ENCODE measurements at places on chromosomes 11 and 22. TPM values are rescaled to one million over a fixed set of nuclear protein-coding genes. Genes with fewer than 3 reads are reported as not detected.

GRCh38 chr11:3370311-3370870 lies 8.6 kb downstream of the ZNF195 start:
- H3K4me3 ChIP-seq, result no peak overlapping the region
- no peak for DNase-seq
- H3K27me3 ChIP-seq, result no peaks in the 10 kb centered on the region
- H3K27ac ChIP-seq, result no peak overlapping the region
- H3K4me1 ChIP-seq, result peaks cover 20% of the 10 kb centered on the region

DNA sequence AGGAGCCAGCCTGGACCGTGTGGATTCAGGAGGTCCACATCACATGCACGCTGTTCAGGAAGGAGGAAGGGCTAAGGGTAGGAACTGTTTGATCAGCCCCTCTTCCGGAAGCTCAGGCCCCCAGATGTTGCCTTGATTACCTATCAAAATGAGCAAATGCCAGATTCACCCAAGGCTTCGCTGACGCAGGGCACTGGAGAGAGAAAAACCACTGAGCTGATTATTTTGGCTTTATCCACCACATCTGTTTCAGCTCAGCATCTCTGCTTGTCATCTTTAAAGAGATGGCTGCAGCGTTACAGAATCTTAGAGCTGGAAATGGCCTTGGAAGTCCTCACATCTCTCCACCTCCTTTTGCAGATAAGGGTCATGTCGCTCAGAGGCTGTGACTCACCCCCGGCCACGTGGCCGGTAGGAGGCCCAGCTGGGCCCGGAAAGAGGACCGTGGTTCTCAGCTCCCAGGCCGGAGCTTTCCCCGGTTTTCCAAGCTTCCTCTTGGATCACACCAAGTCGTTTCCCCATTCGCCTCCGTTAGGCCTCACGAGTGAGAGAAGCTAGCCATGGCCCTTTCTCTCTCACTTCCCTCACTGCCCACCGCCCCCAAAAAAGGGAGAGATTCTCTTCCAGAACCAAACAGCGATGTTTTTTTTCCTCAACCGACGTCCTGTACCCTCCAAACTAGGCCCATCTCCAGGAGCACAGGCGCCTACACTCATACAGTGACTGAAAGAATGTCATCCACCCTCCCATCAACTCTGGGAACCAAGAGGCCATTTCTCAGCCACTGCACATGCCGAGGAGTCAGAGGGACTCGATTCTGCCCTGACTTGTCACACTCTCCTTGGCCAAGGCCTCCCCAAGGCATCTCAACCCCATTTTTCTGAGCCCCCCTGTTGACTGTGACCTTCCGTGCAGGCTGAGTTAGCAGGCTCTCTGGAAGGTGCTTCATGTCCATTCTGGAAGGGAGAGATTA lies 37.6 kb downstream of the LIF start:
- H3K27me3 ChIP-seq, result peaks cover 13% of the 10 kb centered on the region
- H3K27ac ChIP-seq, result no peak overlapping the region
- no peaks in the 10 kb centered on the region for H3K36me3 ChIP-seq
- no peak overlapping the region for H3K4me3 ChIP-seq
- DNase-seq, result no peak

DNA sequence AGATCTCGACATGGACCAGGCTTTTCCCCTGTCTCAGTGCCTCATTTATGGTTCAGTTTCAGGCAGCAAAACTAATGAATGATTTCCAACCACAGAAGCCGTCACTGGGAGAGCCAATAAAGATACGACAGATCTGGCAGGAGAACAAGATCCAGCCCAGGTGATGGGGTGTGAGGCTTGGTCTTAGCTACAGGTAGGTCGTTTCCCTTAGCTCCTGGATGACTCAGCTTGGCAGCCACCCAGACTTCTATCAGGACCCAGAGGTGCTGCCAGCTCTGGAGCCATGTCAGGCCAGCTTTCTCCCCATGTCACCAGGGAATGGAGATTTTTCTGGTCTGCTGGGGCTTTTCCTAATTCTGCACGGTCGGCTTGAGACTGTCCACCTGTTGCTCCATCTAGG lies 36.3 kb upstream of the APOBEC3A start:
- peaks cover 38% of the 10 kb centered on the region for H3K27me3 ChIP-seq
- no peak overlapping the region for H3K27ac ChIP-seq
- H3K4me3 ChIP-seq, result no peak overlapping the region
- no peak for DNase-seq
- H3K4me1 ChIP-seq, result no peaks in the 10 kb centered on the region

- no peak overlapping the region for H3K4me3 ChIP-seq
- DNase-seq, result no peak
- H3K27ac ChIP-seq, result peak overlapping the region; percentile 70
- peaks cover 61% of the 10 kb centered on the region for H3K4me1 ChIP-seq
- H3K36me3 ChIP-seq, result peaks cover 8% of the 10 kb centered on the region
Observed at GRCh38 chr22:25582946-25583345, 18.5 kb downstream of the GRK3 start.

GRCh38 chr11:134390706-134391569 lies 21.1 kb downstream of the B3GAT1 start:
- H3K27me3 ChIP-seq, result peaks cover 44% of the 10 kb centered on the region
- no peaks in the 10 kb centered on the region for H3K4me1 ChIP-seq
- no peak overlapping the region for H3K4me3 ChIP-seq
- DNase-seq, result no peak
- no peak overlapping the region for H3K27ac ChIP-seq
- no peaks in the 10 kb centered on the region for H3K36me3 ChIP-seq

- peaks cover 6% of the 10 kb centered on the region for H3K36me3 ChIP-seq
- DNase-seq, result no peak
- H3K27ac ChIP-seq, result no peak overlapping the region
- no peak overlapping the region for H3K4me3 ChIP-seq
- no peaks in the 10 kb centered on the region for H3K4me1 ChIP-seq
Observed at GRCh38 chr22:24873226-24873625, 67.2 kb downstream of the SGSM1 start.

LRRC51 gene
- polyA plus RNA-seq, result 1.6 TPM

DNA sequence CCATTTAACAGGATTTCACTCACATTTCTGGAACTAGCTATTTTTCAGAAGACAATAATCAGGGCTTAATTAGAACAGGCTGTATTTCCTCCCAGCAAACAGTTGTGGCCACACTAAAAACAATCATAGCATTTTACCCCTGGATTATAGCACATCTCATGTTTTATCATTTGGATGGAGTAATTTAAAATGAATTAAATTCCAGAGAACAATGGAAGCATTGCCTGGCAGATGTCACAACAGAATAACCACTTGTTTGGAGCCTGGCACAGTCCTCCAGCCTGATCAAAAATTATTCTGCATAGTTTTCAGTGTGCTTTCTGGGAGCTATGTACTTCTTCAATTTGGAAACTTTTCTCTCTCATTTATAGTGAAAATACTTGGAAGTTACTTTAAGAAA lies 9.2 kb downstream of the PRSS23 start:
- H3K4me3 ChIP-seq, result no peak overlapping the region
- DNase-seq, result no peak
- no peaks in the 10 kb centered on the region for H3K36me3 ChIP-seq
- H3K4me1 ChIP-seq, result peaks cover 4% of the 10 kb centered on the region

DNA sequence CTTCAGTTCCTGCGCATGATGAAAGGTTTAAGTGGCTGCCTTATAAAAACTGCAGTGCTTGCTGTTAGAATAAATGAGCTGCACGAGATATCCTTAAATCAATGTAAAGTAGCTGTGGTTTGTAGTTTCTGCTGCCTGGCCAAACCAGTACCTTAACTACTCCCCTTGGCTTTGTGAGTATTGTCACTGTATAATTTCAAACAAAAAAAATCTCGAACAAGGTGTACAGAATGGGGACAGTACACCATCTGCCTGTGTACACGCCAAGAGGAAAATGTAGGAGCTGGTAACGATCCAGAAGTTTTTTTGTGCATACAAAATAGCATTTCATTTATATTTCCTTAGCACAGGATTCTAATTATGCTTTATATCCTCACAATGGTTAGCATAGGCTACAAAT lies 20.6 kb upstream of the NDUFC2 start:
- H3K4me1 ChIP-seq, result no peaks in the 10 kb centered on the region
- H3K27ac ChIP-seq, result no peak overlapping the region
- no peak for DNase-seq
- H3K4me3 ChIP-seq, result no peak overlapping the region

DNA sequence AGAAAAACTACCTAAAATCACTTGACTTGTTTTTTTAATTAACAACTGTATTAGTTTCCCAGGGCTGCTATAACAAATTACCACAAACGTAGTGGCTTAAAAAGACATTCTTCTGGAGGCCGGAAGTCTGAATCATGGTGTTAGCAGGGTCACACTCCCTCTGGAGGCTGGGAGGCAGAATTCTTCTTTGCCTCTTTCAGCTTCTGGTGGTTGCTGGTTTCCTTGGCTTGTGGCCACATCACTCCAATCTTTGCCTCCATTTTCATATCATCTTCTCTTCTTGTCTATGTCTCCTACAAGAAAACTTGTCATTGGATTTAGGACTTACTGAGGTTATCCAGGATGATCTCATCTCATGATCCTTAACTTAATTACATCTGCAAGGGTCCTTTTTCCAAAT lies 7.4 kb upstream of the INCENP start:
- H3K4me3 ChIP-seq, result no peak overlapping the region
- no peaks in the 10 kb centered on the region for H3K36me3 ChIP-seq
- no peaks in the 10 kb centered on the region for H3K4me1 ChIP-seq
- H3K27ac ChIP-seq, result no peak overlapping the region
- no peaks in the 10 kb centered on the region for H3K27me3 ChIP-seq

DNA sequence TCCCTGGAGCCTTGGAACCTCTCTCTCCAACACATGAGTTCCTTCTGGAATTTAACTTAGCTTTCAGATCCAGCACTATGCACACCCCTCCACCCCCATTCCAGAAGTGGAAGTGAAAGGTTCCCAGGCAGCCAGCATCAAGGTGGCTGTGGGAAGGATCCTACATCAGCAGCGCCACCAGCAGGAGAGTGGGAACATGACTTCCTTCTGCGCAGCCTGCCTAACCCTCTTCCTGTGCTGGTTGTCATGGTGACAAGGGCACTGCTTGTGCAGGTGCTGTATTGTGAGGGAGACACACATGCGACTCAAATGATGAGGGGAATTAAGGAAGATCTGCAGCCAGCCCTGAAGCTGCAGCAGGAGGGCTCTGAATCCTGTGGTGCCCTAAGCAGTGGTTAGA lies 904.5 kb upstream of the API5 start:
- no peak overlapping the region for H3K27ac ChIP-seq
- H3K4me1 ChIP-seq, result no peaks in the 10 kb centered on the region
- no peak for DNase-seq
- H3K4me3 ChIP-seq, result no peak overlapping the region
- no peaks in the 10 kb centered on the region for H3K36me3 ChIP-seq

DNA sequence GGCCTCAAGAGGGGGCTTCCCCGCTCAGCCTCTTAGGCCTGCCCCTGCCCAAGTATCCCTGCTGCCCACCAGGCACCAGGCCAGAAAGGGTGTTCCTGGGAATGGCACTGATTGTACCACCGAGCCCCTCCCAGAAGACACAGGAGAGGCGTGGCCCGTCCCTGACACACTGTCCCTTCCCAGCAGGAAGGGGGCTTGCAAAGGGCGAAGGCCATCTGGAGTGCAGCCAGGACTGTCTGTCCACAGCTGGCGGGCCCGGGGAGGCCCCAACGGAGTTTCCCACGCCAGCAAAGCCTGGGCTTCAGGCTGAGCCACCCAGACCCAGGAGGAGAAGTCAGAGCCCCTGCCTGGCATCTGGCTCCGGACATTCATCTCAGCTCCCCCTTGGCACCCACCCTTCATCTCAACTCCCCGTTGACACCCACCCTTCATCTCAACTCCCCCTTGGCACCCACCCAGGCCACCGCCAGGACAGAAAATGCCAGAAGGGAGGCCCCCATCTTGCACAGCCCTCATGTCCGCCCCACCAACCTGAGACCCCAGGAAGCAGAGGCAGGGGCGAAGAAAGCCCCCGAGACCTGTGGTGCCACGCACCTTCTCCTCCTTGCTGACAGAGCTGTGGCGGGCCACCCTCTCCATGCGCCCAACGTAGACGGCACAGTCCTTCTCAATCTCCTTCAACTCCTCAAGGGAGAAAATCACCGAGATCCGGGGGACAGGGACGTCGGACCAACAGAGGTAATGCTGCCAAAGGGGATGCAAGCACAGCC lies 19.4 kb downstream of the TUBGCP6 start:
- H3K36me3 ChIP-seq, result peaks cover 5% of the 10 kb centered on the region
- peaks cover 12% of the 10 kb centered on the region for H3K4me1 ChIP-seq
- no peaks in the 10 kb centered on the region for H3K27me3 ChIP-seq
- H3K4me3 ChIP-seq, result no peak overlapping the region

DNA sequence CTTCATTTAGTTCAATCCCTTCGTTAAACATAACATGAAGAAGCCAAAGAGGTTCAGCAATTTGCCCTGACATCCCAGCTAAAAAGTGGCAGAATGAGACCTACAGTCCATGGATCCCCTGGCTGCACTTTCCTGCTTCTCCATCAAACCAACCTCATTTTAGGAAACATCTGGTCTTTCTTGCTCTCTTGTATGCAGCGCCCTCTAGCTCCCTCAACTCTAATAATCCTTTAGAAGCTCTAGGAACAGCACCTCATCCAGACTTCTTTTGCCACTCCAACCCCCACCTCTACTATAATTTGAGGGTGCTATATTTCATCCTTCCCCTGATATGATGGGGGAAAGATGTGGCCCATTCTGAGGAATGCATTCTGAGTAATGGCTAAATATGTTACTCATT lies 7.4 kb downstream of the CNTF start:
- H3K4me1 ChIP-seq, result peaks cover 13% of the 10 kb centered on the region
- no peak overlapping the region for H3K4me3 ChIP-seq

- H3K36me3 ChIP-seq, result no peaks in the 10 kb centered on the region
- no peaks in the 10 kb centered on the region for H3K27me3 ChIP-seq
- no peak overlapping the region for H3K4me3 ChIP-seq
- no peak overlapping the region for H3K27ac ChIP-seq
Observed at GRCh38 chr11:94785509-94785908, 17.4 kb downstream of the AMOTL1 start.

- no peak overlapping the region for H3K27ac ChIP-seq
- H3K36me3 ChIP-seq, result no peaks in the 10 kb centered on the region
- H3K4me3 ChIP-seq, result no peak overlapping the region
Observed at GRCh38 chr11:134388590-134388989, 23.5 kb downstream of the B3GAT1 start.

GRCh38 chr11:820655-821511 lies 2.2 kb downstream of the PNPLA2 start:
- peak overlapping the region; percentile 89 for H3K4me3 ChIP-seq
- peaks cover 17% of the 10 kb centered on the region for H3K4me1 ChIP-seq
- H3K27me3 ChIP-seq, result no peaks in the 10 kb centered on the region
- peaks cover 7% of the 10 kb centered on the region for H3K36me3 ChIP-seq
- H3K27ac ChIP-seq, result no peak overlapping the region

ZBTB16 gene
- polyA plus RNA-seq, result 10.0 TPM

- no peaks in the 10 kb centered on the region for H3K27me3 ChIP-seq
- no peak for DNase-seq
- no peak overlapping the region for H3K4me3 ChIP-seq
Observed at GRCh38 chr22:49807780-49808708, 19.6 kb downstream of the BRD1 start.

GRCh38 chr11:2665526-2666400 lies 34.0 kb downstream of the KCNQ1OT1 start:
- peaks cover 5% of the 10 kb centered on the region for H3K36me3 ChIP-seq
- no peaks in the 10 kb centered on the region for H3K27me3 ChIP-seq

- no peaks in the 10 kb centered on the region for H3K36me3 ChIP-seq
- no peak overlapping the region for H3K4me3 ChIP-seq
- no peak overlapping the region for H3K27ac ChIP-seq
- H3K27me3 ChIP-seq, result no peaks in the 10 kb centered on the region
Observed at GRCh38 chr11:95729462-95729861, 60.1 kb downstream of the FAM76B start.
